Esophagus squamous epithelium (tissue), 5 donors: ENCODE measurements at places on chromosomes 7 and 10.

GRCh38 chr7:105875505-105875904, 894 bp downstream of the ATXN7L1 start:
- DNase-seq, result no peak

- DNase-seq, result no peak
Observed at GRCh38 chr10:14836208-14836607, 1.6 kb downstream of the CDNF start.

GRCh38 chr7:131493081-131493480, 63.3 kb downstream of the PODXL start:
- DNase-seq, result no peak

- no peak for DNase-seq
Observed at GRCh38 chr10:86899132-86899531, 58.3 kb downstream of the MMRN2 start.

DNA sequence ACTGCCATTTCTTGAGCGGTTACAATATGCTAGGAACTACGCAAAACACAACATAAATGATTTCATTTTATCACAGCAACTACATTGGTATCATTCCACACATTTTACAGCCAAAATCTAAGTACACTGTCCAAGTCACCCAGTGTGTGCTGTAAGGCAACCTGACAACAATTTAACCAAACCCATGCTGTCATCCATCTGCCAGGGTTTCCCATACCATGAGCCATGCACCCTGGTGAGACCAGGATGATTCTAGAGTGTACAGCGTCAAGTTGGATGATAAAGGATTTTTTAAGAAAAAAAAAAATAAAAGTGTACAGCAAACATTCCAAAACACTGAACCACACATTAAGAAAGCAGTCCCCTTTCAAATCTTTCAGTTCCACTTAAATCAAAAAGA, 52.9 kb downstream of the PIK3AP1 start:
- DNase-seq, result no peak

DNA sequence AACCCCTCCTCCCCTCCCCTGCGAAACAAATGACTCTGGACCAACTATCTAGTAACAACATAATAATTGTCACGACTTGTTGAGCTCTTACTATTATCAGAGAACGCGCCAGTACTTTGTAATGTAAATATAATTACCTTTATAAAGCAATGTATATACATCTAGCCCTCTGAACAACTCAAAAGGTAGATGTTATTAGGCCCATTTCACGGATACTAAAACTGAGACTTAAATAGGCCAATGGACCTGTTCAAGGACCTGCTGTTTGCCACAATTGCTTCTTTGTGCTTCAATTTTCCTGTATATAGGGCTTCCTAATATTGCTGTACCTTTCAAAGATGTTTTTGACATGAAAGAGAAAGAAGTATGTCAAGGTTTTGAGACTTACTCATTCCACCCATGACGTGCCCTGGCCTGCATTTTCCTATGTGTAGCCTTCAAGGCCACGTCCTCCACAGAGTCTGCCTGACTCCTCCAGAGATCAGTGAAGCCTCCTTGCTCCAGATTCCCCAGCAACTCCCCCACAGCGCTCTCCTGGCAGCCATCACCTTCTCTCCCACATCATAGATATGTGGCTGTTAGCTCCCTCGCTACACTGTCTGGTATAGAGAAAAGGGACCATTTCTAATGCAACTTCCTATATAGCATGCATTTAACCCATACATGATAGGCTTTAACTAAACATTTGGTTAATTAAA, 156.6 kb downstream of the SKIDA1 start:
- DNase-seq, result no peak

DNA sequence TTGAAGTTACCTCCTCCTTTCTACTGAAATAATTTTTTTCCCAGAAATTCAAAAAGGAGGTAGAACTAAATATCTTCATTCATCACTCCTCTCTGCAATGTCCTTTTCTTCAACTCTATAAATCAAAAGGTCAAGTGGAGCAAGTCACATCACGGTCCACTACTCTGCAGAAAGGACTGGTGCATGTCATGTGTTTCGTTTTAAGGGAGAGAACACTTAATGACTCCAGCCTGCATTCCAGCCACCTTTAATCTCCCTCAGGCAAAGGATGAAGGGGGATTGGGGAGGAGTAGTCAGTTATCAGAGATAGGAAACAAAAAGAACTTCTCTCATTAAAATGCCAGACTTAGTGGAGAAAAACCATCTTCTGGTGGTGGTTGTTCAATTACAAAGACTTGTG, 78.9 kb downstream of the ANK3 start:
- no peak for DNase-seq

DNA sequence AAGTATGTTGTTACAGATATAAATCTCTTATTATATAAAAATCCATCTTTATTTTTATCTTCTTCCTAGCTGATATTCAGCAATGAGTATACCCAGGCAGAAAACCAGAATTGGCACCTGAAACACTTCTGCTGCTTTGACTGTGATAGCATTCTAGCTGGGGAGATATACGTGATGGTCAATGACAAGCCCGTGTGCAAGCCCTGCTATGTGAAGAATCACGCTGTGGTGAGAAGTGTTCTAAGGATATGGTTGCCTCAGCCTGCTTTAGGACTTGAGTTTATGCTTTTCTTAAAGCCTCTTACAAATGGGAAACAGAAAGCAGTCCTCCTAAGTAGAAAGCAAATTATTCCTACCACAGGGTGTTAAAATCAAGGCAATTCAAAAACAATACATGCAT, 41.9 kb downstream of the TES start:
- no peak for DNase-seq

DNA sequence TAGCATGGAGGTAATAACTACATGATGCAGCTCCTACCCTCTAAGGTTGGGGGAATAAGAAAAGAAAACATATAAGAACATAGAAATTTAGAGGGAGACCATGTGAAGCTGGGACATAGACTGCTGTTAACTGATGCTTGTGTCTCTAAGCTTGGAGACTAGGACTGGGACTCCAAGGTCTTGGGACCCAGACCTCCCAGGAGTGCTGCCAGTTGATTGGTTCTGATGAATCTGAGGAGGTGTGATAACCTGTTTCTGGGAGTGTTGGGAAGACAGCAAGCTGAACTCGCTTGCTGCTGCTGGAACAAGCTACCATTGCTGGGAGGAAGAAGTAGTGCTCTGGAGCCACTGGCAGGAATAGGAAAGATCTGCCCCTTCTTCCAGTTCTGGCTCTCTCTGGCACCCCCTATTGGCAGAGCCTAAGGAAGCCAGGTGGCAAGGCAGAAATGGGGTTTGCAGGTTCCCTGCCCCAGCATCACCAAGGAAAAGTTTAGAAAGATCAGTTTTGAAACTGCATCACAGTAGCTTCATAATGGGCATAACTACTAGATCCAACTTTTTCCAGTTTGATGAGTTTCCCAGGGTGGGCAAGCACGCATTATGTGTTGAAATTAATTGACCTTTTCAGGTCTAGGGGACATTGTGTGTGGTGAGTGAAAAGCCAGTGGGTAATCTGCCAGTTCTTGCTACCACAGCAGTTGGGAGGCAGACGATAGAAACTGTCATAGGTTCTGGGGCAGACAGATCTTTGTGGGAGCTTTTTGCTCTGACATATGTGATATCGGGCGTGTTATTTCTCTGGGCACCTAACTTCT, 140.7 kb downstream of the SND1 start:
- DNase-seq, result no peak

- DNase-seq, result no peak
Observed at GRCh38 chr7:150851492-150852370, 586 bp upstream of the AOC1 start.

DNA sequence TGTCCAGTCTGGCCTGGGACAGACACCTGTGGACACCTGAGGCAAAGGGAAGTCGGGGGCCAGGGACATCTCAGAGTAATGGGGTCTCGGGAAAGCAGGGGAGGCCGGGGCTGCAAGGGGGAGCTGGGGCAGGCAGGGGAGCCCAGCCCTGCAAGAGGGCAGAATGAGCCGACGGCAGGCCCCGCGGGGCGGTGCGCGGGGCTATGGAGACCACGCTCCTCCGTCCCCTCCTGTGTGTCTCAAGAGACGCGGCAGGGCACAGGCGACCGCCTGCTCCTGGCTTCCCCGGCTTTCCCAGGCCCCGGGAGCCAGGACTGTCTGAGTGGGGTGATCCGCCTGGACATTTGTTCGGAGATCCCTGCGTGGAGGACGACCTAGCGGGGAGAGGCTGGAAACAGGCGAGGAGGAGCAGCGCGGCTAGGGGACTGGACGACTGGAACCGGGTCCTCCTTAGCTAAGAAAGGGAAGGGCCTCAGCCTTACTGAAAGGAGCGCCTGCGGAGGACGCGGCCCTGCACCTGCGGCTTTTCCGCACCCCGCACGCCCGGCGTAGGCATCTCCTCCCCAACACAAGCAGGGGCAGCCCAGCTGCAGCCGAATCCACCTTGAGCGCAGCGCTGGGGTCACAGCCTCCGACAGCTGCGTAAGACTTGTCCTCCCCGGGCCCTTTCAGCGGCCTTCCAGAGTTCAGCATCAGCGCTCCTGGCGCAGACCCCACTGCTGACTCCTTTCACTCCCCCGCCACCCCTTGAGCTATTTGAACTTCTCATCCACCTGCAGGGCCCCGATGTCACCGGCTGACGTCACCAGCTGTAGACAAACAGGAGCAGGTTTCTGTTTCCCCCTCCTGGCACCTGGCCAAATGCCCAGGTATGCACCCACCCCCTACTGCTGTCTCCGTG, 176.4 kb downstream of the ZNF248 start:
- DNase-seq, result no peak

DNA sequence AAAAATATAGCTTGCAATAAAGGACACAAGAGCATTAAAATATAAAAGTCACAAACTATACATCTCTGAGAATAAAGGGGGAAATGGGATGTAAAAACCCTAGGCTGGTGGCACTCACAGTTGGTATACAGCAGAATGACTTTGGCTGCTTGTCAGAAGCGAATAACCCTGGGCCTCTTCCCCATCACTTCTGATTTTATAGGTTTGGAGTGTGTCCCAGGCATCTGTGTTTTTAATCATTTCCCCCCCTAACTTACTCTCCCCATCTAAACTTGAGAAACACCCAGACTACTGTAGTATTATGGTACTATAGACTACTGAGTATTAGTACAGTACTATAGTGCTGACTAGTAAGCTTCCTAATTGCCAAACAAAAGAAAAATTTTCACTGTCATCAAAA, 1.8 kb upstream of the RPA3 start:
- no peak for DNase-seq

DNA sequence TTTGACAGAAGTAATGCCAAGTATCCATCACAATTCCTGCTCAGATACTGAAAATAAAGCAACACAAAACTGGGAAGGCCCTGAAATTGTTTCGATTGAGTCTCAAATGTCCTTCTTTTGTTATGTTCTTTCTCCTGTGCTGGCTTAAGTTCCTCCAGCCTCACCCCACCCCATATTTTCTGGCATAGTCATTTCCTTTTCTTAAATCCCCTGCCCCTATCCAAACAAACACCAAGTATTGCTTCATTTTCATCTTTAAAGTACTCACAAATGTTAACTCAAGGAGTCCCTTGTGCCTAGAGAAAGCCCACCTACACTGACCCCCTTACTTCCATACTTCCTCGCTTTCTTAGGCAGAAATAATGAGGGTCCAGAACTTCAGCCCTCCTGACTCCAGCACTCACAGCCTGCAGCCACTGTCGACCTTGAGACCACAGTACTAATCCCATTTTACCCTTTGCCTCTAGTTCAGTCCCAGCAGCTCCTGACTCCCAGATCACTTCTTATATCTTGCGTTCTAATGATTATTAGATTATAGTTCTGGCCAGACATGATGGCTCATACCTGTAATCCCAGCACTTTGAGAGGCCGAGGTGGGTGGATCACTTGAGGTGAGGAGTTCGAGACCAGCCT, 73.2 kb upstream of the ST8SIA6 start:
- no peak for DNase-seq

GRCh38 chr7:112172870-112173567, 33.2 kb downstream of the DOCK4 start:
- no peak for DNase-seq

GRCh38 chr7:41205600-41205999, 497.3 kb downstream of the INHBA start:
- no peak for DNase-seq

- DNase-seq, result no peak
Observed at GRCh38 chr7:95545007-95545615, 51.2 kb downstream of the PDK4 start.

DNA sequence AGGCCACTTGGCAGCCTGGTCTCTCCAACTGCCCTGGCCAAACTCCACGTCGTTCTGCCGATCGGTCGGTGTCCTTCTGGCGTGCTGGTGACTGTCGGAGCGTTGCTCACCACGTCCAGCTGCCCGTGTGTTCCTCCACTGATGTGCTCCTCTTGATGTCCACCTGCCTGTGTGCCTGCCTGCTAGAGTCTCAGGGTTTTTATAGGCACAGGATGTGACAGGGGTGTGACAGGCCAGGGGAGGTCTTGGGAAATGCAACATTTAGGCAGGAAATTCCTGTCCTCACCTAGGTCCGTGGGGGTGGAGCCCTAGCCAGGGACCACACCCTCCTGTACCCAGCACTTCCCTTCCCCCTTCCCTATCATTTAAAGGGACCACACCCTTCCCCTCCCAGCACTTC, 25.2 kb upstream of the CFAP46 start:
- DNase-seq, result no peak

- no peak for DNase-seq
Observed at GRCh38 chr10:132807621-132808049, 21.7 kb upstream of the NKX6-2 start.

DNA sequence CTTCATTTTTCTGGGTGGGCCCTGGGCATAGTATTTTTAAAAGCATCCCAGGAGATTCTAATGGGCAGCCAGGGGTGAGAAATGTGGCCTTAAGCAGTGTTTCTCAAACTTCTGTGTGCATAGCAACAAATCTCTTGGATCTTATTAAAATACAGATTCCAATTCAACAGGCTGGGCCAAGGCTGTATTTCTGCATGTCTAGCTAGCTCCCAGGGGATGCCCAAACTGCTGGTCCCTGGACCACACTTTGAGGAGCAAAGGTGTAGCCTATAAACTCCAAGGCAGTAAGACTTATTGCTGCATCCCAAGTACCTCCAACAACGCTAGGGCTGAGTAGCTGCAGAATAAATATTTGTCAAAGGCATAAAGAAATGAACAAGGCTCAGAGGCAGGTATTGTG, 292.9 kb upstream of the ZMIZ1 start:
- DNase-seq, result no peak
